Esophagus muscularis mucosa (tissue), 4 donors: ENCODE measurements at places on chromosomes 12 and 14. TPM values are rescaled to one million over a fixed set of nuclear protein-coding genes. Genes with fewer than 3 reads are reported as not detected.

GRCh38 chr12:96766232-96766631, 140.8 kb upstream of the NEDD1 start:
- DNase-seq, result no peak

DNA sequence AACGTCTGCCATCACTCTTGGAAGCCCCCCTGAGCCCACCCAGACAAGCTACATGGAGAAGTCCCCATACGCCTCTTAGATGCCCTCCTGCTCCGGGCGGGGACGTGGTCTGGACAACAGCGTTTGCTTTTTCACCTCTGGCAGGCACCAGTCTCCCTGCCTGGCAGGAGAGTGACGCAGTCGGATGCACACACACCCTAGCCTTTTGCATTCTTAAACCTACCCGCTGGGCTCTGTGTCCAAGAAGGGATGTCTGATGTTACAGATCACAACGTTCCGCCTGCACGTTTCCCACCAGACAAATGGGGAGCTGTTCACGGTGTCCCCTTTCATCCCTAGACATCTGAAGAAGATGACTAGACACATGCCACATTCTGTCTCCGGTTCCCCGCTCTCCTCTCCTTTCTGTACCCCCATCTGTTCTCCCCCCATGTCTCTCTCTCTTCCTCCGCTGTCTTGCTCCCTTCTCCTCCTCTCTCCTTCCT, 100.2 kb downstream of the RIMBP2 start:
- DNase-seq, result no peak

DNA sequence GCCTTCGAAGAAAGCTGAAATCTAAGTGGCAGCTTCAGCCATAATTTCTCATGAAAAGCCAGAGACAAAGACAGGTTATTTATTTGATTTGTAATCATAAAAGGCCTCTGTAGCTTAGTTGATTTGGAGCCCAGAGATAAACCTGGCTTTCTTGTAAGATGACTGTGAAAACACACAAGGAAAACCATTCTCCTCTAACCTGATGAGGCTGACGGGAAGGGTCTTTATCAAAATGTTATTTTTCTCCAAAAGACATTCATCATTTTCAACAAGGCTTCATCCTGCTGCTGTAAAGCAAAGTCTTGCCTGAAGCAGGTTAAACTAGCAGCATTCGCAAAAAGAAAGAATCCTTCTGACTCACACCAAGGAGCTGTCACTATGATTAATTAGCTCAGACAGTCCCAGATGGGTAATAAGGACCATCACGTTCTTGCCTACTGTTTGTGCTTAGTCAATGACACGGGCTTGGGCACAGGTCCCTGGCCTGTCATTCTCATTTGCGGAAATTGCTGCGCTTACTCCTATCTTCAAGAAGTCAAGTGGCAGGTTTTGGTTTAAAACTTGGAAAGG, 286.6 kb downstream of the C12orf75 start:
- DNase-seq, result no peak

- DNase-seq, result no peak
Observed at GRCh38 chr12:97629382-97629781, 166.8 kb downstream of the RMST start.

DNA sequence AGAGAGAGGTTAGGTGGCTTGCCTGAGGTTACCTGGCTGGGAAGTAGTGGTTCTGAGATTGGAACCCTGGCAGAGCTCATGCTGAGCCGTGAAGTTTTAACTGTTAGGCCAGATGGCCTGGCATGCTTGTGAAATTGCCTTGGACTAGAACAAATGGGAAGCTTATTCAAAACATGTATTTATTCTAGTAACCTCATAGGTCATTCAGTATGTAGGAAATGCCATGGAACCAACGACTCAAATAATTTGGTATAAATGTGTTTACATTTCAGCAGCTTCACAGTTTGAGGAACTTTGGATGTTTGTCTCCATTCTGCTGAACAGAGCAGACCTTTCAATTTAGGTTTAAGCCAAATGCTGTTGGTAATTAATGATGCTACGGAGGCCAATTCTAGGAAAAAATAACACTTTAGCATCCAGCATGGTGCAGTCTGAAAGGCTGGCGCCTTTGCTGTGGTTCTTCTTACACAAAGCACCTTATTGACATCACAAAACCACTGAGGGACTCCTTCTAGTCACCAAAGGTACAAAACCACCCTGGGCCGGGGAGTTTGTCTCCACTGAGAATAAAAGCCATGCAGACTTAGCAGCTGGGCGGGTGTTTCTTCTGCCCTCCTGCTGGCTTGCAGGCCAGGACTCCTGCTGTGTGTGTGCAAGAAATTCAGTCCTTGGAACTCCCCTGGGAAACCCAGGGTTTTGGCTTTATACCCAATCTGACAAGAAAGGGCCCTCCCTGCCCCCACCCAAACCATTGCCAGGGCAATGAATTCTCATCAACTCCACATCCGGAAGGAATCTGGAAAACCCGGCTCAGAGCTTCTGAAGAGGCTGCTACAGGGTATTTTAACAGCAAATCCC, 64.2 kb downstream of the ELK3 start:
- DNase-seq, result no peak

GRCh38 chr14:100696590-100696989, 30.1 kb upstream of the DLK1 start:
- DNase-seq, result no peak

Gene LALBA
- not detected for total RNA-seq

Gene BDKRB1
- 7.0 TPM for total RNA-seq

GRCh38 chr12:21453312-21453852, 15.9 kb downstream of the PYROXD1 start:
- DNase-seq, result no peak

- DNase-seq, result no peak
Observed at GRCh38 chr12:64666054-64666914, 56.0 kb downstream of the RASSF3 start.

DNA sequence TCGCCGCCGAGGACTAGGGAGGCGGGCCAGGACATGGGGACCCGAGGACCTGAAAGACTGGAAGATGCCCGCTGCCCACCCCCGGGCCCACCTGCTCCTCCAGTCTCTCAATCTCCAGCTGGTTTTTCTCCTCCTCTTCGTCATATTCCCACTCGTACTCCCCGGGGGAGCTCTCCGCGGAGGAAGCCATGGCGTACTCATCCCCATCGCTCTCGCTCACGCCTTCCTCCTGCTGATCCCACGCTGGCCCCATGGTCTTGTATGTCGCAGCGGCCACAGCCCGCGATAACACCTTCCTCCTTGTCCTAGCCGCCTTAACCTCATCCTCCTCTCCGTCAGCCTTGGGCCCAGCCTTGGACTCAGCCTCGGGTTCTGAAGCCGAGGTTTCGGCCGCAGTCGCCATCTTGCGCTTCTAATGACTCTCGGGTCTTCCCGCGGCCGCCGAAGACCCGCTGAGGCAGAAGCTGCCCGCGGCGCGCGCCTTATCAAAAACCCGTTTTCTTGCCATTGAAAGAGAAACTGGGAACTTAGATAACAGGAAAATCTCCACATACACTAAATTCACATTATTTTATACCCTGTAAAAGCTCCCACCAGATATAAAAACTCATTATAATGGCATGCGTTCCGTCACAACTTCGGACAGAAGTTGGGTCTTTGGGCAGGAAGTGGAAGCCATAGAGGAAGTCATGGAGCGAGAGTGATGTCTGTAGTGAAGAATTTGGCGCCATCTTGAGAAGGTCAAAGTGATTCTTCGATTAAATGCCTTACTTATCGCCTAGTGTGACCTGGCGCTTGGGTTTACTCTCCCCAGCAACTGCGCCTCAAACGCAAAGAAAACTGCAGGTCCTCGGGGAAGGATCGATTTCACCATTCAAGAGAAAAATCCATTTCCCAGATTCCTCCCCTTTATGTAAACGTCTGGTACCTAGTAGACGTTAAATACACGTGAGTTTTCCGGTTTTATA, at the start of gene SART3:
SART3 (minus strand) TSS at position 422 of the 968 bp plus-strand sequence; CDS start at position 403, 19 bp downstream.
- DNase-seq, result no peak

Gene TAS2R7
- not detected for total RNA-seq

DNA sequence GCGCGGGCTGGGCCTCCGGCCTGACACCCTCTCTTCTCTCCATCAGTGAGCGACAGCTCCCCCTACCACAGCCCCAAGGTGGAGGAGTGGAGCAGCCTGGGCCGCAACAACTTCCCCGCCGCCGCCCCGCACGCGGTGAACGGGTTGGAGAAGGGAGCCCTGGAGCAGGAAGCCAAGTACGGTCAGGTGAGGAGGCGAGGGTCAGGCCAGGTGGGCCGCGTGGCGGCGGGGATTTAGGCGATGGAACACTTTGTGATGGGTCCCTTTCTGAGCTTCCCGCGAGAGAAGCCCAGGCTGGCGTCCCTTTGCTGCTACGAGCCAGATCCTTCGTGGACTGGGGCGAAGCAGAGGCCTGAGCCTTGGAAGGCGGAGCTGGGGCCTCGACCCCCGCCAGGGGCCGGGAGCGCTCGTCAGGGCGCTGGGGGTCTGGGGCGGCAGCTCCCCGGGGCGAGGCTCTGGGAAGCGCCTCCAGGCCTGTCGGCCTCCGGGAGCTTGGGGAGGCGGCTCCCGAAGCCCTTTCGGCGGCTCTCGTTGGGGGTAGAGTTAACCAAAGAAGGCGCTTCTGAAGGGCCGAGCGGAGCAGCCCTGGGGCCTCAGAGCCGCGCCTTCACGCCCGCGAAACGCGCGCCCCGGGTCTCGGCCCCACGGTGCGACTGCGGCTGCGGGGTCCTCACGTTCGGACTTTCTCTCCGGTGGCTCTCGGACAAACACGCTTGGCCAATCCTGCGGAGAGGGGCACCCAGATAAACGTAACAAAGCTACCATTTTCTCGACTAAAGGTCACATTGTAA, 5.0 kb downstream of the PAX9 start:
- DNase-seq, result no peak
